ENCODE measurements at places on chromosomes 12 and 14. TPM values are rescaled to one million over a fixed set of nuclear protein-coding genes. Genes with fewer than 3 reads are reported as not detected.

CLEC2B gene
- 4.2 TPM for polyA plus RNA-seq

RPL10L gene
- polyA plus RNA-seq: 0.23 TPM

NPAS3 gene
- polyA plus RNA-seq: 8.1 TPM

LAG3 gene
- polyA plus RNA-seq: 6.2 TPM

C1QL4 gene
- 1.3 TPM for polyA plus RNA-seq

KCNH5 gene
- polyA plus RNA-seq: 0.29 TPM

OLR1 gene
- polyA plus RNA-seq: 0.61 TPM

SLC16A7 gene
- 3.5 TPM for polyA plus RNA-seq

DLGAP5 gene
- 28.7 TPM for polyA plus RNA-seq

FBRSL1 gene
- 93.9 TPM for polyA plus RNA-seq

HOXC4 gene
- 136 TPM for polyA plus RNA-seq

Measured in left renal pelvis (tissue), 4 donors.